ENCODE measurements at places on chromosomes 1 and 21.

DNA sequence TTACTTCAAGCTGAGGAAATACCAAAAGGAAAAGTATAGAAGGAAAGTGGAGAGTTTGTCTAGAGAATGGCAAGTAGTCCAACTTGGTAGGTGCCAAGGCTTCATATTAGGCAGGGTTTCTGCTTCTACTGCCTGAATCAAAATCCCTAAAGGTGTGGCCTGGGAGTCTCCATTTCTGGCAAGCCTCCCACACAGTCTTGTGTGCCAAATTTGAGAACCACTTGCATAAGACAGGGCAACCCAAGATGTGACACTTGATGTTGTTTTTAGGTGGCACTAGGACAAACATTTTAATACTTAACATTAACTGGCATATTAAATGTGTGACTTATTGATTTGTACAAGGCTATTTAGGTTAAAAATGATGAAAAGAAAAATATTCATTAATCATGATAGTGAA, 60.1 kb downstream of the ATG4C start:
- no peak for DNase-seq

DNA sequence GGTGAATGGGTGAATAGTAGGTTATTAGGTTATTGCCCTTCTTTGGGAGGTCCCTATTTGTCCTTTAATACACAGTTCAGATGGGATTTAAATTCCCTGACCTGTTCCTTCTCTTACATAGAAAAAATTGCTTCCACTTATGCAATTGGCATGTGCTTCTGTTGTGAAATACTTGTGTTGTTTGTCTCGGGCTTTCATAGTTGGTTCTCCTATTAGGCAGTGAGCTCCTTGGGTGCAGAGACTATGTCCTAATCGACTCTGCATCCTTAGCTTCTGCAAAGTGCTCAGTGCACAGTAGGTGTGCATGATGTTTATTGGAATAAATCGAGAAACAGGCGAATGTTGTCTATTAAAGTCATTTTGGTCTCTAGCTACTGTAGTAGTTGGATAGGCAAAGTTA, 1.3 kb upstream of the PDE4B start:
- DNase-seq: no peak

GRCh38 chr21:16116069-16116468, 386.3 kb downstream of the USP25 start:
- DNase-seq: no peak

GRCh38 chr1:64121766-64122385, 81.5 kb upstream of the UBE2U start:
- no peak for DNase-seq

DNA sequence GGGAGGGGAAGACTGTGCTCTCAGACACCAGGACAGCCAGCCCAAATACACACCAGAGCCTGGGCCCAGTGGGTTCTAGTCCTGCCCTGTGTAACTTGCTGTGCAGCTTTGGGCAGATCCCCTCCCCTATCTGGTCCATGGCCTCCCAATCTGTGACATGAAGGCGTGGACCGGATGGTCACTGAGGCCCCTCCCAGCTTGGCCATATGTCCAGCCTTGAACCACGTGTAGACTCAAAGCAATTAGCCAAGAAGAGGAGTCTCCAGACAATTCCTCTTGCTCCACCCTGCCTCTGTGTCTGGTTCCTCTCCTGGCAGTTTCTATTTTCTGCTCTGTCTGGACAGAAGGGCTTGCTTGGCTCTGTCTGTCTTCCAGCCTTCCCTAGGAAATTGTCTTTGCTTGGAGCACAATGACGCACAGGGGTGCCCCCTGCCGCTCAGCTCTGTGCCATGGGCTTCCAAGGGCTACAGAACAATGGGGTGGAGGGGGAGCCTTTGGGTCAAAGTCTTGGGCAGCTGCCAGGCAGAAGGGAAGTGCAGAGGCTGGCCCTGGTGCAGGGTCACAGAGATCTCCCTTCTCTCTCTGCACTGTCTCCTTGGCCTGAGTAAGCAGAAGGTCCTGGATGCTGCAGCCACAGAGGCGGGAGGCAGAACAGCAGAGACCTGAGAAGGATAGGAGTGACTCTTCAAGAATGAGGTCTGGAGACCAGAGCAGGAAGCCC, 66.1 kb downstream of the TENT5C start:
- DNase-seq: no peak

- no peak for DNase-seq
These were observed 39.7 kb upstream of the GJB5 start for GRCh38 chr1:34715139-34715538.

DNA sequence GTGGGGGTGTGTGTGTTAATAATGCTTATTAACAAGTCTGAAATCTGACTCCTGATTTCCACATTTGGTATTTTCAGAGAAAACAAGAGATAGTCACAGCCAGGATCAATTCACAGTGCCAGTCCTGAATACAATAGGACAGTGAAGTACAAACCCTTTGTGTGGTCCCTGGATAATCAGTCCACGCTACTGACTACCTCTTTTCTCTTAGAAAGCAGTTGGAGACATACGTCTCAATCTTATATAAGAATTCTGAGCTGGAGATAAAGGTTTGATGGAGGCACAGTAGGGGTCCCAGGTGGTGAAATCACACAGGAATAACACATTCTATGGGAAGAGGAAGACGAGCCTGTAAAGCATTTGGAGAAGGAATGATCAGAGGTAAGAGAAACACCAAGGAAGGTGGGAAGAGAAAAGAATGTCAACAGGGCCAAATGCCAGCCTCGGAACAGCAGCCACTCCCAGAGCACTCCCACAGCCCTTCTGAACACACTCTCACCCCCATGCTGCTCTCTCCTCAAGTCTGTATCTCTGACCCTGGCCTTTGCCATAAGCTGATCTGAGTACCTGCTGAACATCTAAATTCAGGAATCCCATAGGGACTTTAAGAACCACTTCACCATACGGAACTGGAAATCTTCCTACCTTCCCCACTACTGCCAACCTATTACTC, 48.6 kb downstream of the TRAF5 start:
- DNase-seq: no peak

DNA sequence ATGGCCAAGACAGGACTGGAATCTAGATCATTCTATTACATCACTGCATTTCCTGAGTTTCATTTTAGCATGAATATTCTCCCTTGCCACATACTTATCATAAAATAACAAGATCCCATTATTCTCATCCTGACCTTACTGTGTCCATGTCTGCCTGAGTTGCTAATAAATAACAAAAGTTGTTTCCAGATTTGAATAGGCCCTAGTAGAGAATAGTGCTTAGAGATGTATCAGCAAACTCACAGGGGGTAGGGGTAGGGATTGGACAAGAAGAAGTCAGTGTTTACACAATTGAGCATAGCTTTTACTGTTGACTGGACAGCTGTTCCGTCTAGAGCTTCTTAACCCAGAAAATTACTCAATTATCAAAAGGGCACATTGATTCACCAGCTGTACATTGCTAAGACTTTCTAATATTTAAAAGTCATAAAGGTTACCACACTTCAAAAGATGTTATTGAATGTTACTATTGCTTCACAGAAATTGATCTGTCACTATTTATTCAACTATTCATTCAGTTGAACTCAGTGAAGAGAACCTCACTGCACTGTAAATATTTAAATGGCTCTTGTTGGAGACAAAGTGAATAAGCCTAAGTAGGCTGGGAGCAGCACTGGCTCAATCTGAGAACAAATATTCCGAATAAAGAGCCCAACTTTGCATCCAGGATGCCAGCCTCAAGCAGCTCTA, 121.9 kb downstream of the NRIP1 start:
- DNase-seq: no peak

DNA sequence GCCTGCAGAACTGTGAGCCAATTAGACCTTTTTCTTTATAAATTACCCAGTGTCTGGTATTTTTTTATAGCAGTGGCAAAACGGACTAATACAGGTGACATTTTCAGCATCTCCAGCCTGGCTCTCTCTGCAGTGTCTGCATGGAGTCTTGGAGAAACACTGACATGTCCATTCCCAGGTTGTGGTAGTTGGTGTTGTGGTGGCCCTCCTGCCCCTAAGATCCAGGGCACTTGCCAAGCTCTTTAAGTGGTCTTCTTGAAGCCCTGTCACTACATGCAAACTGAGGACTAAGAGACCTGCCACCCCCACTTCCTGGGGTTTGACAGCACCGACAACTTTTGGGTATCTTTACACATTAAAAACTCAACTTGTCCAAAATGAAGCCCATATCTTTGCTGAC, 419.4 kb downstream of the NPHP4 start:
- DNase-seq: no peak

GRCh38 chr1:116559304-116559761, 11.5 kb downstream of the CD58 start:
- DNase-seq: no peak

DNA sequence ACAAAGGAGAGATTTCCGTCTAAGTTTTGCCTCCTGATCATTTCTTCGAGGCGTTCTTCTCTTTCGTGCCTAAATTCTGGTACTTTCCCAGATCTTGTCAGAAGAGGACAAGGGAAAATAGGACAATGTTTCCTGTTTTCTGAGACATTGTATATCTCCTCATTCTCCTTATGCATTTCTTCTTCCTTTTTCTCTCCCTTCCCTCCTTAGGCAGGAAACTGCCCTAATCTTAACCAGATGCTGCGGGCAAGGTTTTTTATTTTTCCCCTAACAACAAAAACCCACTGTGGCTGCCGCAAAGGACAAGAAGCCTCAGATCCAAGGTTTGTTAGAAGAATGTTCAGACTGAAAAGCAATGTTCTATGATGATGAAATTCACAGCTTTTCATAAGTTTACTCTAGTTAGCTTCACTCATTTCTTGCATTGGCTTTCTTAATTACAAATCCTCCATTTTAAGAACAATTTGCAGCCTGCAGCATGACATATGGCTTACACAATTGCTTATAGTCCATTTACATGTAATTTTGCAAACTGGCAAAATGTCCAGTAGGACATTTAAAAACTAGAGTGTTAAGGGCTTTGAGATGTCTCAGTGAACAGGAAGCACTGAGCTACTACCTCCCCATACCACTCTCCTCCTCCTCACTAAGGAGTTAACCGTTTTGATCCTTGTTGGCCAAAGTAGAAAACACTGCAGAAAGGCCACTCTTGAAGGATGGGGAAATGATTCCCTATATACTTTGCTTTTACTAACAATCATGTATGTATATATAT, 624 bp downstream of the CTSK start:
- DNase-seq: no peak

DNA sequence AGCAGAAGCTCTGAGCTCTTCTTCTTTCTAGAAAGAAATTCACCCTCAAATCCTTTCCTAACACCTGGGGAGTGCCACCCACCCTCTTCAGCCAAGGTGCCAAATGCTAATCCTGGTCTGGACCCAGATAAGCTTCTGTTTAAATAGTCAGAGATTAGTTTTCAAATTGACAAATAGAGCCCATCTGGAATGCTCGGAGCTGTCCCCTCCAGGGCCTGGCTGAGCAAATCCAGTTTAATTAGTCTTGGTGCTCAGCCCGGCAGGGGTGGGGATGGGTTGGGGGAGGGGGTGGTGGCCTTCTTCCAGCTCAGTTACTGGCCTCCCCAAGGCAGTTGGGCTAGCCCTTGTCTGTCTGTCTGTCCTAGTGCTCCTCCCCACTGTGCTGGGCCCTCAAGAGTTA, 269.5 kb downstream of the GRIK3 start:
- DNase-seq: no peak

DNA sequence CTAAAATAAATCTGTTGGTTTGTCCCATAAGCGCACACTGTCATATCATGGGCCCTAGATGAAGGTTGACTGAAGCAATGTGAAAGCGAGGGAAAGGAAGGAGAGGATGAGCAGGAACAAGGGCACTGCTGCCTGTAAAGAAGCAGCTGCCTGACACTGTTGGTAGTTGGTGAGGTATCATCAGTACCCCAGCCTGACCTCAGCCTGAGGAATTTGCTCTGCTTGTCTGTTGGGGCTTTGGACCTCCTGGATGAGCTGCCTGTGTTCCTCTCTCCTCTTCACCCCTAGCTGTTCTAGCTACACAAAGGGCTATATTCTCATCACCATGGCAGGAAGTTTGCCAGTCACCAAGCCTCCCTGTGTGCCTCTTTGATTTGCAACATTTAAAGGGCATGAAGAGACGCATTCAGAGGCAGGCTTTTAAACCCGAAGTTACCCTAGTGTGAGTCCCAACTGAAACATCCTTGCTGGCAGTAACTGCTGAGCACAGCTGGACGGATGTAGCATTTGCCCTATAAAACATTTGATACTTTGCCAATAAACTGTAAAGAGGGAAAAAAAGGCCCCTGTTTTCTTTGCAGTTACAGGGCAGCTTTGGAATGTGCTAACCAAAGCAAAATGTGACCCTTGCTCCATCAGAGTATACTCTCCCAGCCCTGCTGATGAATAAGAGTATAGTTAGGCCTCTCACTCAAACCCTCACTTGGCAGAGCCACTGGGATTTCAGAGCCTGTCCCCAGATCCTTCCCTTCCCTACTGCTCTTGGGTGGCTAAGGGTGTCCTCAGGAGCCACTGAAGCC, 22.2 kb upstream of the SPATA6 start:
- DNase-seq: no peak

DNA sequence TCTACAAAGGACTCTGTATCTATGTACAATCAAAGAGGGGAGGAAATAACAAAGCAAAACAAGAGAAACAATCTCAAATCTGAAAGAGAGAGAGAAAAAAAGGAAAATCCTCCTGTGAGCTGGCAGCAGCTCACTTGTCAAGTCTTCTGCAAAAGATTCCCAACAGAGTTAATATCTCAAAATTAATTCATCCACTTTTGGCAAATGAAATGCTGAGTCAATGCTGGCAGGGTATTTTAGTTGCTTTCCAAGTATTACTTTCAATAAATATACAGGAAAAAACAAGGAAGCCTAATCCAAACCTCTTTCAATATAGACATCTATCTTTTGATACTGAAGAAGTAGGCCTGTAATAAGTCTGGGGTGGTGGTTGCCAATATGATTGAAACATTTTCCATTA, 613.9 kb upstream of the NEGR1 start:
- no peak for DNase-seq

DNA sequence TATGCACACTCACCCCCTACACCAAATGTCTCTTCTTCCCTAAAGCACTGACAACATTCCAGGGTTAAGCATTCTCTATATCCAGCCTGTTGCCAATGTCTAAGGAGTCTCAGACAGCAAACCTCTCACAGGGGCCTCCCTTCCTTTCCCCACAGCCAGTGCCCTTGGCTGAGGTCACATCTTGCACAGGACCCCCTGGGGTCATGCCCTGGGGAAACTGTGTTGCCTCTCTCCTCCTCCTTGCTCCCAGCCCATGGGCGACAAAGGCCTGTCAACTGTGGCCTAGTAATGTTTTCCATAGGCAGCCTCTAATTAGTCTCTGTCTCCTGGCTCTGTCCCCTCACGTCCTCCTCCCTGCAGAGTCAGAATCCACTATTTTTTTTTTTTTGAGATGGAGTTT, 54.6 kb downstream of the NENF start:
- DNase-seq: no peak
